NCI-H1436 treated with DMSO at 0.1 percent for 48 hours (cell line): ENCODE measurements at places on chromosomes 7 and 10.

- DNase-seq: no peak
Measured at GRCh38 chr7:104979167-104979841, 34.7 kb upstream of the KMT2E start.

DNA sequence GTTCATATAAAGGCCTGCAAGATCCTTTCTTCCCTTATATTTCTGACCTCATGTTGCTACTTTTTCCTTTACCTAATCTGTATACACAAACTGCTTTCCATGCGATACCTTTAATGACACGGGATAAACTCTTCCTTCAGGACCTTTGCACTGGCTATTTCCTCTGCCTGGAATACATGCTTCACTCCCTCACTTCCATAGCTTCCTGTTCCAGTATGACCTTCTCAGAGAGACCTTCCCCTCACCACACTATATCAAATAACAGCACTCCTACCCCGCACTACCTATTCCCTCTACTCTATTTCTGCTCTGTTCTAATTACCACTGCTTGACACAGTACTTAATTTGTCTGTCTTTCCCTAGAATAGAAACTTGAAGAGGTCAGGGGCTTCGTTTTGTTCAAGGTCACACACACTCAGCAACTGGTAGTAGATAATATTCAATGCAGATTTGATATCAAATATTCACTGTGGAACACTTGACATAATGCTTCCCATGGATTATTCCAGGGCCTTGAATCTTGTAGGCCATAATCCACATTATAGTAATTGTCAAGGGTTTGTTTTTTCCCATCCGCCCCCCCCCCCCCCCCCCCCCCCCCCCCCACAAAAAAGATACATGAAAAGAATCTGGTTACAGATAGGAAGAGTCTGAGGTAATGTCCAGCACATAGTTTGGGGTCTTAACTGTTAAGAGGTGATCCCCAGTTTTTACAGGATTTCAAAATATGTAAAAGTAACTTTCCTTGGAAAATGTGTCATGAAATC, 11.1 kb downstream of the SYPL1 start:
- no peak for DNase-seq

- no peak for DNase-seq
Measured at GRCh38 chr7:77455321-77455720, 39.2 kb upstream of the GSAP start.

- peak; percentile 22 for DNase-seq
Measured at GRCh38 chr7:94632338-94633013, 23.5 kb downstream of the SGCE start.

DNA sequence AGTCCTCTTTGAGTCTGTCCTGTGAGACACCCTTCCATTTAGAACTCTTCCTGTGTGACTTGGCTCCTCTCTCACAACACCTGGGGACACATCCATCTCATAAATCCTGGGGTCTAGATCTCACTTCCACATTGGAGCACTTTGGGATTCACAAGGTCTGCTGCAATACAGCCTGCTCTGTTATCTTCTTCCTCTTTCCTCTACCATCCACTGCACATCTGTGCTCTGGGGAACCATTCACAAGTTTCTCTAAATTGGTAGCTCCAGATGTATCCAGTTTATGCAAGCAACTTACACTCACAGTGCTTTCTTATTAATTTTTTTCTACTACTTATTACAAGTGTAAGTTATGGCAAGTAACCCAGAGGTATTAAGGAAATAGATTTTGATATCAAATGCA, 5.5 kb upstream of the FIGNL1 start:
- DNase-seq: no peak

GRCh38 chr7:19262826-19263225, 117.6 kb upstream of the FERD3L start:
- no peak for DNase-seq

- no peak for DNase-seq
Measured at GRCh38 chr7:102107474-102108104, 179.1 kb upstream of the SH2B2 start.

DNA sequence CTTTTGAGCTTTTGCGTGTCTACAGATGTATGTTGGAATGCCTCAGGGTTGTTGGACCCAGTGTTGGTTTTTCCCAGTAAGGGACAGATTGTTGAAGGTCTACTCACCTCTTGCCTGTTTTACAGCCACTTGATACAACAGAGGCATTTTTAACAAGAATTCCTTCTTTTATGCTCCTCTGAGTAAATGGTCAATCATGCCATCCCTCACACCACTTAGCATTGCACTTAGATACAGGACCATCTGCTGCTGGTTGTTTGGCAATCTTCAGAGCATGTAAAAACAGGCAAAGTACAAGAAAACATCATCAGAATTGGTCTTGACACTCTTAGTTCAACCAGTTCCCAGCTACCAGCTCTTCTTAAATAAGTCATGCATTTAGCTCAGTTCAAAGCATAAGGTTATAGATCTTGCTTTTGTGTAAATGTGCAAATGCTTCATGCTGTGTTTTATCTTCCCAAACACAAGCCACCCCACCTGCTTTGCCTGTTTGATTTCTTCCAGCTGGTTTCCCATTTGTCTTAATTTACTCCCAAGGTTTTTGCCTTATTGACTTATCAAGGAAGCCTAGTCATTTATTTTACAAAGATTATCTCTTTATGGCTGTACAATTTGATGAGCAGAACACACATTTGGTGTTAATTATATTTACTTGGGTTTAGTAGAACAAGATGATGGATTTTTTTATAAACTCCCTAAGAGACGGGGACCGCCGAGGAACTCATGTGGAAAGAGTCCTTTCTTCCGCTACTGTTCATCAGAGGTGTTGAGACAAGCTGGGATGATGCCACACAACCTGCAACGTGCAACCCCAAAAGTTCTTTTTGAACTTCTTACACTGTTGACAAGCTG, 136.6 kb downstream of the AHR start:
- DNase-seq: no peak

GRCh38 chr7:25496476-25497368, 268.4 kb upstream of the NPVF start:
- DNase-seq: no peak

- DNase-seq: no peak
Measured at GRCh38 chr7:76327610-76328009, 25.1 kb downstream of the HSPB1 start.
